ENCODE measurements at places on chromosomes 13 and 19. TPM values are rescaled to one million over a fixed set of nuclear protein-coding genes. Genes with fewer than 3 reads are reported as not detected.

Gene GARIN5A
- total RNA-seq, result not detected

Gene VSTM2B
- total RNA-seq, result not detected

GRCh38 chr13:93899981-93900380, 579.5 kb downstream of the DCT start:
- DNase-seq, result no peak

DNA sequence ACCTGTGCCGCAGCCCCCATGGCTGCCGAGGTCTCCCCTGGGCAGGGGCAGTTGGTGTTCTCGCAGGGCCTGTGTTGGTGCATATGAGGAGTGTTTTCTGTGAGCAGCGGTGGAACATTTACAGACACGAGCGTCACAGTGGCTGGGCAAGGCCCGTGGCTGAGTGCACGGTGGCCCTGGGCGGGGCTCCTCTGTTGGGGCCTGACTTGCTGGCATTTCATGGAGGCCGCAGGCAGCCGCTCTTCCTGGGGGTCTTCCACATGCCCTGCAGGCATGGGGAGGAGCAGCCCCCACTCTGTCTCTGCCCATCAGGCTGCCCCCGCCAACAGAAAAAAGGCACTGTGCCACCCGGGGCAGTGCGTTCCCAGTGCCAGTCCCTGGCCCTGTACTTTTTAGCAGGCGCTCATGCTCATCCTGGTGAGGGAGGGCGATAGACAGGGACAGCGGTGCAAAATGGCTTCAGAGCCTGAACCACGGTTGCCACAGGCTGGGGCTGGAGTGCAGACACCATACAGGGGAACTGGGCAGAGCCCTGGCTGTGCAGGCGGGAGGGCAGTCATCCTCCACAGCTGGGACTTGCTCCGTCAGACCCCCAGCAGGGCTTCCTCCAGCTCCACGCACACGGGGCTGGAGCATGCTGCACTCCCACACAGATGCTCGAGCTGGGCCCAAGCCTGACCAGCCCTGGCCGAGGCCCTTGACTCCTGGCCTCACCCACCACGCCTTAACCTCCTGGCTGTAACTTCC, 23.5 kb downstream of the TFDP1 start:
- no peak for DNase-seq

DNA sequence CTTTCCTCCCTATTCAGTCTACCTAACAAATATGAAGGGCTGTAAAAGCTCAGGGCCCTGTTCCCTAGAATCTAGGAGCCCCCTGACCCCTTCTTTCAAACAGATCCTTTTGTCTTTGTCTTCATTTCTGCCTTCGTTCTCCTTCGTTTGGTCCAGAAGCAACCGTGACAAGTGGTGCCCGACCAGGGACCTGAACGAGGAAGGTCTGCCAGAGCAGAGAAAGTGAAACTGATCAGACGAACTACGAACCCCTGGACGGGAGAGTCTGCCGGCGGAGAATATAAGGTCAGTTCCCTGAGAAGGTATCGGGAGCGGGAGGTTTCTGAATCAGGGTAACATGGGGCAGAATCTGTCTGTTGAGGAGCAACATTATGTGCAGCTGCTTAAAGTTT, 751 bp downstream of the ERVK3-1 start:
- DNase-seq, result peak; percentile 46

- no peak for DNase-seq
Observed at GRCh38 chr13:20521364-20522115, 4.1 kb downstream of the CRYL1 start.

GRCh38 chr13:67829641-67830040, 599.5 kb upstream of the PCDH9 start:
- DNase-seq, result no peak

DNA sequence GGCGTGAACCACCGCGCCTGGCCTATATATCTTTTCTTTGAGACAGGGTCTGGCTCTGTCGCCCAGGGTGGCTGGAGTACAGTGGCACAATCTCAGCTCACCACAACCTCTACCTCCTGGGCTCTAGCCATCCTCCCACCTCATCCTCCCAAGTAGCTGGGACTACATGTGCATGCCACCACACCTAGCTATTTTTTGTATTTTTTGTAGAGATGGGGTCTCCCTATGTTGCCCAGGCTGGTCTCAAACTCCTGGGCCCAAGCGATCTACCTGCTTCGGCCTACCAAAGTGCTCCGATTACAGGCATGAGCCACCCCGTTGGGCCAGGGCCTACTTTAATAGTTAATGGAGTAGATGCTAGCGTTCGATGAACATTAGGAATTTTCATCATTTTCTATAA, 3.4 kb downstream of the TNPO2 start:
- DNase-seq, result no peak

DNA sequence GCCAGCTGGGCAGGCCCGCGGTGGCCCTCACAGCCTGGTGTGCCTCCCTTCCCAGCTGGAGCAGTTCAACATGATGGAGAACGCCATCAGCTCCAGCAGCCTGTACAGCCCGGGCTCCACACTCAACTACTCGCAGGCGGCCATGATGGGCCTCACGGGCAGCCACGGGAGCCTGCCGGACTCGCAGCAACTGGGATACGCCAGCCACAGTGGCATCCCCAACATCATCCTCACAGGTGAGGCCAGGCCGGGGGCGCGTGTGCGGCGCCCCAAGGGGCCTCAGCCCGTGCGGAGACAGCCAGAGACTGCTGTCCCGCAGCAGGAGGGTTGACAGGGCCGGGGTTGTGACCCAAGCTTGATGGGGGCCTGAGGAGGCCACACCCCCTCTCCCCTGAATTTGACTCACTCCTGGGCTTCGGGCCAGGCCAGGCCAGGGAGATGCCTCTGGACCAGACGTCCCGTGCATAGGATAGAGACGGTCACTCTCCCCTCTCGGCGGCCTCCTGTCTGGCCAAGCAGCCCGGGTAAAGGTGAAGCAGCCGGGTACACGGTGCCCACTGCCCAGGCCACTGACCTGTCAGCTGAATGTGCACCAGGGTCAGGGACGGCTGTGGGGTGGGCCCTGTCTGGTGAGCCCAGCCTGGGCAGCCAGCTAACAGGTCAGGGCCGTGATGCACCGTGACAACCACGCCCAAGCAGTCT, 15.4 kb downstream of the COMP start:
- DNase-seq, result peak; percentile 36

GRCh38 chr13:66216728-66217127, 1013.4 kb downstream of the PCDH9 start:
- DNase-seq, result no peak

DNA sequence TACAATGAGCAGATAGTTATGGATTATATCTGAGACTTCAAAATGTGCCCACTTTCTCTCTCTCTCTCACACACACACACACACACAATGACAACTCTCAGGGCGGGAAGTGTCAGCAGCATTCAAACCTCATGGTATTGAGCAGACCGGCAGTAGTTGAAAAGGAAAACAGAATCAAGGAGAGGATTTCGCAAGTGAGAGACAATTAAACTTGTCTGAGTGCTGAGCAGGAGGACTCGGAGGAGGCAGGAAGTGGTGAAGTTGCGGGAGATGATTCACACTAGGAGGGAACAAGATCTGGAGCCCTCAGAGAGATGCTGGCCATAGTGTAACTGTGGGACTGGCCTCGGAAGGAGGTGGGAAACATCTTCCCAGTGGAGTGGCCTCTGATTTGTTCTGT, 353.1 kb downstream of the EFNB2 start:
- DNase-seq, result peak; percentile 91

Gene ECSIT
- total RNA-seq, result 22.9 TPM

- no peak for DNase-seq
Observed at GRCh38 chr13:78182813-78183212, 264.2 kb upstream of the EDNRB start.

GRCh38 chr13:41652735-41653361, 195.5 kb downstream of the RGCC start:
- peak; percentile 79 for DNase-seq

- DNase-seq, result peak; percentile 20
Observed at GRCh38 chr13:32905063-32905863, 111.0 kb upstream of the KL start.

GRCh38 chr19:38665950-38666662, 18.7 kb downstream of the ACTN4 start:
- peak; percentile 83 for DNase-seq

- no peak for DNase-seq
Observed at GRCh38 chr13:109204657-109205056, 575.2 kb downstream of the MYO16 start.

- DNase-seq, result no peak
Observed at GRCh38 chr13:50107205-50107604, 92.0 kb downstream of the KCNRG start.

Gene LILRB3
- total RNA-seq, result not detected

Gene SOX1
- not detected for total RNA-seq

- peak; percentile 48 for DNase-seq
Observed at GRCh38 chr13:72463561-72463960, 263.9 kb downstream of the MZT1 start.

Gene NAPSA
- under 0.01 TPM for total RNA-seq

Gene ZNF813
- total RNA-seq, result 3.0 TPM

Gene SERPINE3
- total RNA-seq, result not detected
